D721Med (cell line): ENCODE measurements at places on chromosomes 5 and 9.

- DNase-seq: no peak
Measured at GRCh38 chr5:120600639-120601038, 136.5 kb downstream of the PRR16 start.

GRCh38 chr5:72213482-72213881 lies 106.2 kb downstream of the MAP1B start:
- DNase-seq: no peak

GRCh38 chr5:139571966-139572365 lies 10.8 kb downstream of the UBE2D2 start:
- DNase-seq: no peak

DNA sequence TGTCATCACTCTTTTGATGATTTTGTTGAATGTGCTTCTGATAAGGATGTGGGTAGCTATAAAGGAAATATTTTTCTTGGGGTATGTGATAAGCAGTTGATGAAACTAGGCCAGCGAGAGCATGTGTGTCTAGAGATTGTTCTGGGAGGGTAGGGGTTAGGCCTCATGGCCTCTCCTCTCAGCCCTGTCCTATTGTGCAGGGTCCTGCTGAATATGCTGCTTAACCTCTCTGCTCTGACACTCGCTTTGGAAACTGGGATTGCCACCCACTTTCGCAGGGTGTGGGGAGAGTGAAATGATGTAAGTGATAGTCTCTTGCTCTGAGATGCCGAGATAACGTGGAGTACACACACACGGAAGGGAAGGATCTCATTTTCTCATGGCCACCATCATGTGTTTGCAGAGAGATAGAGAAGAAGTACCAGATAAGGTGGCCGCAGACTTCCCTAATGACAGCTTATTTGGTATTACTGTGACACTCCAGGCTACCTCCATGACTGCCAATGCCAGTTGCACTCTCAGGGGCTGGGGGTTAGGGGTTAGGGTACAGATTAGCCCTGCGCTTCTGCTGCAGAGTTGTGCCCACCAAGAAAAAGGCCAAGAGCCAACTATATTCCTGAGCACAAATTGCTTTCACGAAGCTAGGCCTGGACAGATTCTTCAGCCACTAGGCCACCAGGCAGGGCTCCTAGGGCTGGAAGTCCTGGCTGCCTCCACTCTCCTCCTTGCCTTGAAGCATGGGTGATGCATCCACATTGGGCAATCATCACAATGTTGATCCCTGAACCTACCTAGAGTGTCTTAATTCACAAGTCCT lies 25.2 kb upstream of the TNFAIP8 start:
- DNase-seq: no peak

DNA sequence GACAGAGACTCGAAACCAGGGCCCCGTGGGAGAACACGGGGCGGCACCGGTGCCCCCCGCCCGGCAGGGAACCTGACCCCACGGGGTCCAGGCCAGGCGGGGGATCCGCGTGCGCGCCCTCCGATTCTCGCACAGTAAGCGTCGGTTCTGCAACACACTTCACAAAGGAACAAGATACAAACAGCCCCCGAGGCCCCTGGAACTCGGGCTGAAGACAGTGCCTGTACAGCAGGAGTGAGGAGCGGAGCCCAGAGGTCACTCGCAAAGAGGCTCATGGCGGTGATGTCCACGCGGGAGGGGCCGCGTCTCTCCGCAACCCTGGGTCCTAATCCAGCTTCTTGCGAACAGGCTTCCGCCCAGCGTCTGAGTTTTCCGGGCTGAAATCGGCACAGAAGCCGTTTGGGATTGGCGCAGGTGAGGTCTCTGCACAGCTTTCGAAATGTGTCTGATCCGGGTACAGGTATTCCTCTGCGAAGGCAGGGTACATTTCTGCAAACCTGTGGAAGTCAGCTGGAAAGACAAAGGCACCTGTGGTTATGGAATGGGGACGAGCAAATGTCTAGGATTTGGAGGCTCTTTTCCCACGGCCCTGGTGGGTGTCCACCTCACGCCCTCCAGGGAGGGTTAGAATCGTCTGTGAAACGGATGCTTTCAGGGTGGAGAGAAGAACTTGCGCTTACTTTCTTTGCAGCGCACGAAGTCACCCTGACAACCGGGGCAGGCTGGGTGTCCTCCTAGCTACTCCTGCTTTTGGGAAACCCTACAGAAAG lies 18.3 kb upstream of the SLC6A3 start:
- no peak for DNase-seq

GRCh38 chr5:95238560-95239325 lies 46.2 kb downstream of the MCTP1 start:
- DNase-seq: no peak

DNA sequence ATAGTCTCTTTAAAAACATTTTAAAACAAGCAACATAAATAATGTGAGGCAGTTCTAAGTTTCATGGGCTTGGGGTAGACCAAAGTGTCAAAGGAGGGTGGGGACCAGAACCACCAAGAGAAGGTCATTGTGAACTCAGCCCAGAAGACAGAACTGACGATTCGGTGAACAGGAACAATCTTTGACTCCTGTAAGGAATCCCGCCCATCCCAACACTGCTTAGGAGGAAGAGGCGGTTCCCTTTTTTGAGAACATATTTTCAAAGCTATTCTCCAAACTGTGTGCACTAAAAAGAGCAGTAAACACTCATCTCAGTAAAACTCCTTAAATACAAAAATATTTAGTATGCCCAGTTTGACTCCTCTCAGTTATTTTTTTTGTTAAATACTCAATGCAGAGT lies 176.5 kb upstream of the TLE4 start:
- no peak for DNase-seq

DNA sequence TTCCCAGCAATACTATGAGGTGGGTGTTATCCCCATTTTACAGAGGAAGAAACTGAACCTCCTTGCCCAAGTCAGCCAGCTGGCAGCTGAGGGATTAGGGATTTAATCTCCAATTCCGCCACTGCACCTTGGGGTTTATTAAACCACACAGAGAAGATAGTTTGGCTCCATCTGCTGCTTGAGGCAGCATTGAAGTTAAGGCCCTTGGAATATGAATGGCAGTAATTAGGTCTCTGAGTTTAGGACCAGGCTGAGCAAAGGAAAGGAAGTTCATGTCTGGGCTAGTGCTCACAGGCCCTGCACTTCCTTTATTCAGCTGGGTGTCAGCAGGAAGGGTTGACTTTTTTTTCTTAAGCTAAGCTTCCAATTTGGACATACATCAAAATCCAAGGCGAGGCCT lies 86.9 kb upstream of the GDNF start:
- DNase-seq: peak; percentile 19
